ENCODE measurements at places on chromosomes 16 and 17.

- no peak for DNase-seq
Observed at GRCh38 chr16:75073545-75074303, 42.9 kb downstream of the LDHD start.

- no peak for DNase-seq
Observed at GRCh38 chr17:75111777-75112335, 2.1 kb downstream of the ARMC7 start.

DNA sequence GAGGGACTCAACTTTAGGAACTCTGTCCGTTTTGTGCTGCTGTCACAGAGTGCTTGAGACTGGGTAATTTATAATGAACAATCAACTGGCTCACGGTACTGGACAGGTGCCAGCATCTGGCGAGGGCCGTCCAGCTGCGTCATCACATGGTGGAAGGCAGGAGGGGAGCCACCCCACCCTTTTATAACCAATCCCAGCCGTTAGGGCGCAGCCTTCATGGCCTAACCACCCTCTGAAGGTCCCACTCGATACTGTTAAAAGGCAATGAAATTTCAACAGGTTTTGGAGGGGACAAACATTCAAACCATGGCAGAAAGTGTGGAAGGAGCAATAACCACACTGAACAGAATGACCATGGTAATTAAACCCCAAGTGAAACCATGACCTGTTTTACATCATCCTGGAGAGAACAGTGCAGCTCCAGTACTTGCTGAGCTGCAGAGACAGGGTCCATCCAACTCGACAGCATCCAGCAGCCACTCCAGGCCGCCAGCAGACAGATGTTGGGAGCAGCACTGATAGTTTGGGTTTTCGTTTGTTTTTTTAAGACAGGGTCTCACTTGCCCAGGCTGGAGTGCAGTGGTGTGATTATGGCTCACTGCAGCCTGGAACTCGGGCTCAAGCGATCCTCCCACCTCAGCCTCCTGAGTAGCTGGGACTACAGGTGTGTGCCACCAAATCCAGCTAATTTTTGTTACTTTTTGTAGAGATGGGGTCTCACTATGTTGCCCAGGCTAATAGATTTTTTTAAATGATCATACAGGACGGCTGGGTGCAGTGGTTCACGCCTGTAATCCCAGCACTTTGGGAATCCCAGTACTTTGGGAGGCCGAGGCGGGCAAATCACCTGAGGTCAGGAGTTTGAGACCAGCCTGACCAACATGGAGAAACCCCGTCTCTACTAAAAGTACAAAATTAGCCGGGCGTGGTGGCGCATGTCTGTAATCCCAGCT is 11.0 kb downstream of the CHMP6 start:
- DNase-seq: no peak

GRCh38 chr17:71376933-71377332 is 743.9 kb upstream of the SOX9 start:
- DNase-seq: no peak

DNA sequence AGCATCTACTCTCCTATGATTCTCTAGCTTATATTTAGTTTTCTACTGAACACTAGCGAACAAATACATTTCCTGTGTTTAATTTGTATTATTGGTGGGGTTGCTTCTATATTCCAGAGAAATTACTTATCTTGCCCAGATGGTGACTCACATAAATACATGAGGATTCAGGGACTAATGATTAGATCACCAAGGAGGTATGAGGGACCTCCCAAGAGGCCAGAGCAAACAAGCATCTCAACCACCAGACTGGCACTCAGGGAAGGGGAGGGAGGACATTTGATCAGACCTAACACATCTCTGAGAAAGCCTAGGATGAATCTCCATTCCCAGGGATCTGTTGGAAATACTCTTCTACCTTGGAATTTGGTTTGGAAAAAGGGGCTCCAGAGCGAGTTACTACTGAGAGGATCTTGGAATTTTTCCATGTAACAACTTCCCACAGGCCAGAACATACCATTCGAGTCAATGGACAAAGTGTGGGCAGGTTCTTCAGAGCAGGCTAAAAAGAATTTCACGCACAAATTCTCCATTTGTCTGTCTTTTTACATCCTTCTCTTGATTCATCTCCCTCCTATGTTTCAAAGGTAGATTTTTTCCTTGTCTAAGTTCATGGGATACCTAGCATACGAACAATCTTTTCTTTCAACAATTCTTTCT is 262.6 kb upstream of the MYOCD start:
- peak; percentile 19 for DNase-seq

DNA sequence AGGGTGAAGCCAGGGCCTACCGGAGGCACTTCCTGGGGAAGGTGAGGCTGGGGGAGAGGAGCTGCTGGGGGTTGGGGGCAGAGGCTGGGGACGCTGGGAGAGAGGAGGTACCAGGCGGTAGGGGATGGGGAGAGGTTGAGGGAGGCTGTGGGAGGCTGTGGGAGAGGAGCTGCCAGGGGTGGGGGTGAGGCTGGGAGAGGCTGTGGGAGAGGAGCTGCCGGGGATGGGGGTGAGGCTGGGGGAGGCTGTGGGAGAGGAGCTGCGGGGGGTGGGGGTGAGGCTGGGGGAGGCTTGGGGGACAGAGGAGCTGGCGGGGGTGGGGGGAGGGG is 99.4 kb downstream of the OR1D5 start:
- DNase-seq: no peak

GRCh38 chr17:63274146-63274545 is 172.0 kb downstream of the CYB561 start:
- DNase-seq: no peak

DNA sequence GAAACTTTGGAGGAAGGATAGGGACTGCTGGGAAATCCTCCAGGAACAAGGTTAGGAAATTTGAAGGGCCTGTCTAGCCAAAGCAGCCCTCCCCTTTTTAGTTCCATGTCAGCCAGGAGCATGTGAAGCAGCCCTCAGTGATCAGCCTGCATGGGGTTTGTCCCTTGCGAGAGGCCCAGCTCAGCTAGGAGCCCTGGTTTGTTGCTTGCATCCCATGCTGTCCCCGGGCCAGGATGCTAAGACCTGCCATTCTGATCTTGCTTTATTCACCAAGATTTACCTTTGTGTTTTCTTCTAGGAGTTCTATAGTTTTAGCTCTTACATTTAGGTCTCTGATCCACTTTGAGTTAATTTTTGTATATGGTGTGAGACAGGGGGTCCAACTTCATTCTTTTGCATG is 27.6 kb downstream of the CLUAP1 start:
- no peak for DNase-seq

- no peak for DNase-seq
Observed at GRCh38 chr17:37191219-37191618, 184.6 kb upstream of the C17orf78 start.

DNA sequence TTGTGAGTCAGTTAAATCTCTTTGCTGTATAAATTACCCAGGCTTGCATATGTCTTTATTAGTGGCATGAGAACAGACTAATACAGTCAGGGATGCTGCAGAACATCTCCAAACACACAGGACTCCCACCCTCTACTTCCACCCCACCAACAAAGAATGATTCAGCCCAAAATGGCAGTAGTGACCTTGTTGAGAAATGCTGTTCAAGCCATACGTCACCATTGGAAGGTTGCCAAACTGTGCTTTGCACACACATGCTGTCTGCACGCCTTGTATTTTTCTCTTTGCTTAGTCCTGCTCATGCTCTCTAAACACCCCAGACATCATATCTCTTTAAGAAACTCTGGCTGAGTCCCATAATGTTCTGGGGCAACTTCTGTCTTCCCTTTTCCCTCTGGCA is 589.6 kb downstream of the WWOX start:
- no peak for DNase-seq

GRCh38 chr16:29182501-29182900 is 197.6 kb downstream of the LAT start:
- no peak for DNase-seq

- DNase-seq: peak; percentile 85
Observed at GRCh38 chr17:81401723-81402529, 6.7 kb downstream of the BAHCC1 start.

- peak; percentile 72 for DNase-seq
Observed at GRCh38 chr16:19113577-19114358, at the start of gene ITPRIPL2. TSS of gene ITPRIPL2 (plus strand) at chr16:19113964. CDS start at chr16:19114462, 498 bp downstream.

GRCh38 chr17:81263371-81264181 is 24.5 kb downstream of the NDUFAF8 start:
- DNase-seq: no peak

DNA sequence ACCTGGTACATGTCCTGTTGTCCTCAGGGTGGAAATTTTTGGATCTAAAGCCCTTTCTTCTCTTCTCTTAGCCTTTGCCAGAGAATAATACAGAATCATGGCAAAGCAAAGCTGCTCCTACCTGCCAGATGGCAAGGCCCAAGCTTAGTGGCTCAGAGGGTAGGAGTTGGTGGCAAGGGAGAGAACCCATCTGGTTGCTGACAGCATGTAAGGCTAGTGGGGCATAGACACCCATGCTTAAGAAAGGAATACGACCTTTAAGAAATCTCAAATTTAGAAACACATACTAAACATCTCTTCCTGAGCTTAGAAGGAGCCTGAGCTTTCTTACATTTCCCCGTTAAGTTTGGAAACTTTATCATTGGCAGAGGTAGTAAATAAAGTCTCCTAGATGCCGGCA is 395.0 kb upstream of the SOX9 start:
- no peak for DNase-seq

DNA sequence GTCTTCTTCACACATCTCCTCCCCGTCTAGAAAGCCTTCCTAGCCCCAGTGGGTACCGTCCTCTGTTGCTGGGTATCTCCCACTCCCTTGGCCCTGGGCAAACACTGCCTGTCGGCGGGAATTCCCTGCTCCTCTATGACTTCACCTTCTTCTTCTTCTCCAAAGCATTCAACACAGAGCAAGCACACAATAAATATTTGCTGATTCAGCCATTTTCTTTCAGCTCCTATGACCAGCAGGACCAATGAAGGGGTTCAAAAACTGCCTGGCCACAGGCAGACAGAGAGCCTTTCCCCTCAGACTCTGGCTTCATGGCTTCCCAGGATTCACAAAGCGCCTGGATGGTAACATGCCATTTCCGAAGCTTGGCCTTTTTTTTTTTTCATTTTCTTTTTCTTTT is 53.2 kb upstream of the ADCY9 start:
- no peak for DNase-seq

GRCh38 chr16:27293343-27293742 is 20.4 kb upstream of the IL4R start:
- DNase-seq: no peak

- no peak for DNase-seq
Observed at GRCh38 chr16:761625-762513, 1.3 kb downstream of the MSLN start.

DNA sequence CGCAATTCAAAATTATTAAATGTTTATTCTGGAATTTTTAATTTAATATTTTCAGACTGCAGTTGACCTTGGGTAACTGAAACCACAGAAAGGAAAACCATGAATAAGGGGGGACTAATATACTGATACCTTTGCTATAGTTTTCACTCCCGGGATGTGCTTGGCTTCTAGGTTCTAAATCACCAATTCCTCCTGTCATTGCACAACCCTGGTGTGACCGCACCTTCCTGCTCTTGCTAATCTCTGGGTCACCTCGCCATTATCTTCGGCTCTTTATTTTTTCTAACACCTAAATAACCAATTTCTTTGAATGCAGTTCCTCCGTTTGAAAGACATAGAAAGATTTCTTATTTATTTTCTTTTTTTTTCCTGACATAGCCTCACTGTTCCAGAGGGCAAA is 634.5 kb upstream of the GOT2 start:
- no peak for DNase-seq

DNA sequence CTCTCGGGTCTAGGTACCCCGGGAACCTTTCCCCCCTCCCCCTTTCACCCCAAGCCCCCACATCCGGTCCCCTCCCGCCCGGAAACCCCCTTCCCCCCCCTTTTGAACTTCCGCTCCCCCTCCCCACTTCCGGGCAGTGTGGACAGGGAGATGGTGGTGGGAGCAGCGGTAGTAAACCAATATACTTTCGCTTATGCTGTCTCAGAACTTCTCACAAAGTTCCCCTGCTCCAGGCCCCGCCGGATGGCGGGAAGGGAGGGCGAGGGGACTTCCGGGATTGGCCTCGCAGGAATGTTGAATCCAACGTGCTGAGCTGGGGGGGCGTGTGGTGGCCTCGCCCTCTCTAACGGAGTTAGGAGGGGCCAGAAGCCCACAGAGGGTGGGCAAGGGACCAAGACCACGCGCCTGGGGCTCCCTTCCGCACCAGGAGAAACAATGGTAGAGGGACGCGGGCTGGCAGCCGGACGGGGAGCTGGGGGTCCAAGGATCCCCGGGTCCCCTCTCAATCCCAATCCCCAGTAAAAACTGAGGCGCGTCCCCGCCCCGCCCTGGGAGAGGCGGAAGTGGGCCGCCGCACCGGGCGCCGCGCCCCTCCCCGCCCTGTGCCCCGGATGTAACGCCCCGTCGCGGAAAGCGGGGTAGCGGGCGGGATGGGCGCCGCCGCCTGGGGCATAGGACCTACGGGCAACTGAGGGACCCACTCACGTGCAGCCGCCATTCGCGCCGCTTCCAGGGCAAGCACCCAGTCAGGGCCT is 742 bp downstream of the PFN1 start:
- peak; percentile 81 for DNase-seq

GRCh38 chr16:49548325-49548970 is 174.8 kb downstream of the C16orf78 start:
- DNase-seq: no peak

GRCh38 chr16:72125635-72126428 is 32.2 kb downstream of the DHX38 start:
- DNase-seq: no peak

DNA sequence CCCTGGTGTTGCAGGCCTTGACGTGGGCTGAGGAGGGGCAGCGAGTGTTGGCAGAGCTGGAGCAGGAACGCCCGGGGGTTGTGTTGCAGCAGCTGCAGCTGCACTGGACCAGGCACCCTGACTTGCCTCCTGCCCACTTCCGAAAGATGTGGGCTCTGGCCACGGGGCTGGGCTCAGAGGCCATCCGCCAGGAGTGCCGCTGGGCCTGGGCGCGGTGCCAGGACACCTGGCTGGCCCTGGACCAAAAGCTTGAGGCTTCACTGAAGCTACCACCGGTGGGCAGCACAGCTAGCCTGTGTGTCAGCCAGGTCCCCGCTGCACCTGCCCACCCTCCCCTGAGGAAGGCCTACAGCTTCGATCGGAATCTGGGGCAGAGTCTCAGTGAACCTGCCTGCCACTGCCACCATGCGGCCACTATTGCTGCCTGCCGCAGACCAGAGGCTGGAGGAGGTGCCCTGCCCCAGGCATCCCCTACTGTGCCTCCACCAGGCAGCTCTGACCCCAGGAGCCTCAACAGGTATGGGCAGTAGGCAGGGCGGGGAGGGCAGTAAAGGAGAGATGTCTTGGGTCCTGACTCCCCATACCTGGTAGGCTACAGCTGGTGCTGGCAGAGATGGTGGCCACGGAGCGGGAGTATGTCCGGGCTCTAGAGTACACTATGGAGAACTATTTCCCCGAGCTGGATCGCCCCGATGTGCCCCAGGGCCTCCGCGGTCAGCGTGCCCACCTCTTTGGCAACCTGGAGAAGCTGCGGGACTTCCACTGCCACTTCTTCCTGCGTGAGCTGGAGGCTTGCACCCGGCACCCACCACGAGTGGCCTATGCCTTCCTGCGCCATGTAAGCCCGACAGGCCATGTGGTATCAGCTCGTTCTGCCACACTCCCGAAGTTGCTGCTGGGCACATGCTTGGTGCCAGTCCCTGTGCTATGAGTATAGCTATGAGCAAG is 5.6 kb downstream of the PLEKHG4 start:
- peak; percentile 75 for DNase-seq

- DNase-seq: no peak
Observed at GRCh38 chr16:68486502-68487202, 38.3 kb upstream of the SMPD3 start.

- DNase-seq: no peak
Observed at GRCh38 chr16:74724820-74725549, 24.3 kb upstream of the MLKL start.

GRCh38 chr16:68643847-68644246 is 1.3 kb upstream of the CDH3 start:
- no peak for DNase-seq

GRCh38 chr16:76204249-76204648 is 73.0 kb upstream of the CNTNAP4 start:
- DNase-seq: no peak
